GM23248 (cell line): ENCODE measurements at places on chromosomes 13 and 19. TPM values are rescaled to one million over a fixed set of nuclear protein-coding genes. Genes with fewer than 3 reads are reported as not detected.
A peak's percentile ranks its signal among the peaks of the same experiment; 100 is the strongest.

DNA sequence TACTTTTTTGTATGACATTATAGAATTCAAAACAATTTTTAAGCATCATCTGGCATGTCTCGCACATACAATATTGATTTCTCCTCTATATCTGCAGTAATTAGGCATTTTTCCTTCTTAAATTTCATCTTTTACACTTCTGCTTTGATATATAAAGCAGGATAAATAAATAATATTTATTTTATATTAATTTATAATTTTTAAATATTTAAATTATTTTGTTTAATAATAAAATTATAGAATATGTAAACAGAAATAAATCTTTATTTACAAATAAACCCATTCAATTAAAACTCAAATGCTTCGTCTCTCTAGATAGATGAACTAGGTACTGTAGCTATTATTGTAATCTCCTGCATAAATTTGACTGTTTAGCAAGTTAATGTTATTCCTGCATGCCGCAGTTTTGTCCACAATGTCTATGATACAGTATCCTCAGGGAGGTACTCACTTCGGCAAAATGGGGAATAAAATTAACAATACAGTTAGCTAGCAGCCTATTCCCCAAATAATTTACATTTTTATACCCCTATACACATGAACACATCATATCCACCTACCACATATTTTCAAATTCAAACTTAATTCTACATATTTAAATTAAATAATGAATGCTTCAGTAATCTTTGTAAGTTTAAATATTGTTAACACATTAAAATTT is 473.6 kb upstream of the SLC10A2 start:
- DNase-seq: no peak

DNA sequence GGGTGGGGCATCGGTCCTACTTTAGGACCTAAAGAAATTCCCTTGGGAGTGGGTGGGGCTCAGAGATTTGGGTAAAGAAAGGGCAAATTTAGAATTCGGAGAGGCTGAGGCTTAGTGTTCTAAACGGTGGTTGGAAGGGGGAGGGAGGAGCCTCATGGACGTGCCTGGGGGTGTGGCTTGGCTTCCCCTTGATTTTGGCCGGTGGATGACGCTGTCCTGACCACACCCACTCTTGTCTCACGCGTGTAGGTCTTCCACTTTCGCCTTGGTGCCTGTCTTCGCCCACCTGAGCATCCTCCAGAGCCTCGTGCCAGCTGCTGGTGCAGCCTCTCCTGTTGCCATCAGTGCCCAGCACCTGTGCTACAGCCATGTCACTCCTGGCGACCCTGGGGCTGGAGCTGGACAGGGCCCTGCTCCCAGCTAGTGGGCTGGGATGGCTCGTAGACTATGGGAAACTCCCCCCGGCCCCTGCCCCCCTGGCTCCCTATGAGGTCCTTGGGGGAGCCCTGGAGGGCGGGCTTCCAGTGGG is 1.2 kb upstream of the NUP62 start:
- peak; percentile 56 for DNase-seq

DNA sequence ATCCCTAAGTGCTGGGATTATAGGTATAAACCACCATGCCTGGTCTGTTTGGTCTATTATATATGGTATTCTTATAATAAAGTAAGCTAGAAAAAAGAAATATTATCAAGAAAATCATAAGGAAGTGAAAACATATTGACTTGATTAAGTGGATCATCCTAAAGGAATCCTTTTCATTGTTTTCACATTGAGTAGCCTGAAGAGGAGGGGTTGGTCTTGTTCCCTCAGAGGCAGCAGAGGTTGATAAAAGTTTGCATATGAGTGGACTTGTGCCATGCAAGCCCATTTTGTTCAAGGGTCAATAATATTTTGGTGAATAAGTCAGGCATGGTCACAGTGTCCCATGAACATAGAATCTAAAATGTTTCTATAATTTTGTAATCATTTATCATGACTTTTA is 52.7 kb downstream of the ZNF627 start:
- peak; percentile 71 for DNase-seq

DNA sequence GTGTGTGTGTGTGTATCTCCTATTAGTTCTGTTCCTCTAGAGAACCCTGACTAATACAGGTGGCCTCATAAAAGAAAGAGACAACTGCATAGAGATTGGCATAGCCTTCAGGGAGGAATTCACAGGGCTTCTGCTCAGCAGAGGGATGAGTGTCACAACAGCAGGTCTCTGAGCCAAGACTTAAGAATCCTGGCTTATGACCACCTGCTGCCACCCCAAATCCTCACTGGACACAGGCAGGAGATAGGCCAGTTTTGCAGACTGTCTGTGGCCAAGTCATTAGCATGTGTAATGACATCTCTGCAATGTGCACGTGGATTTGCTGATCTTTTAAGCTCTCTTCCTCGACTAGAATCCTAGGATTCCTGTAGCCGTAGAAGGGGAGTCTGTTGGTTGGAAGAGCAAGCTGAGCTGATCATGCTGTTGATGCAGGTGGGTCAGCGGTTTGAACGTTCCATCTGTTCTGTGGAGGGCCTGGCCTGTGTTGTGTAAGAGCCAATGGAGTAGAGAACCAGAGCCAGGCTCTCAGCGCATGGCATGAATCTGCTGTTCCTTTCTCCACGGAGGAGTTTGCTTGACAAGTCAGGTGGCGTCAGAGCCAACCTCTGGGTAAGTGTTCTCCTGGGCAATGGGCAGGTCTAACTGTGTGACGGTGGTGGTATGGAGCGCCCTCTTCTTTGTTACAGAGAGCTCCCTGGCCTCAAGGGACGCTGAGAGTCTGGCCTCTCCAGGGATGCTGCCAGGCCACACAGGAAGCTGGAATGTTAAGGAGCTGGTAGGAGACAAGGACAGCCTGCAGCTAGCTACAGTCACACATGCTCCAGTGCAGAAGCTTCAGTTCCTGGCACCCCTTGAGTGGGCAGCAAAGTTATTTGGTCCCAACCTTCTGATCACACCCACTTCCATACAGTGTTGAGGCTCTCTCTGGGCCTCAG is 503.1 kb downstream of the FOXO1 start:
- no peak for DNase-seq

- DNase-seq: no peak
Measured at GRCh38 chr19:32200312-32201038, 144.9 kb upstream of the ZNF507 start.

DNA sequence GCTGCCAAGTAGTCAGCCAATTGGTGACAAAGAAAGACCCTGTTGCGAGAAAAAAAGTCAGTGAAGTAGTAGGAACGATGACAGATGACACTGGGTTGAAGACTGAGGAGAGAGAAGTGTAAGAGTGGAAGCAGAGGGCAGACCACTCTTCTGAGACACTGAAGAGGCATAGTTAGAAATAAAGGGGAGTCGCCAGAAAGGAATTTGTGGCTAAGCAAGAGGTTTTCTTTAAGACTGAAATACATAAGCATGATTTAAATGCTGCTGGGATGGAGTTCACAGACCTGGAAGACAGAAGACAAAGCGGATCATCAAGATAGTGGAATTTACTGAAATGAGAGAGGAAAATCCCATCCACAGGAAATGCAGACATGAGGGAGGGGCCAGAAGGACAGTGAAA is 56.2 kb upstream of the USPL1 start:
- DNase-seq: peak; percentile 35

DNA sequence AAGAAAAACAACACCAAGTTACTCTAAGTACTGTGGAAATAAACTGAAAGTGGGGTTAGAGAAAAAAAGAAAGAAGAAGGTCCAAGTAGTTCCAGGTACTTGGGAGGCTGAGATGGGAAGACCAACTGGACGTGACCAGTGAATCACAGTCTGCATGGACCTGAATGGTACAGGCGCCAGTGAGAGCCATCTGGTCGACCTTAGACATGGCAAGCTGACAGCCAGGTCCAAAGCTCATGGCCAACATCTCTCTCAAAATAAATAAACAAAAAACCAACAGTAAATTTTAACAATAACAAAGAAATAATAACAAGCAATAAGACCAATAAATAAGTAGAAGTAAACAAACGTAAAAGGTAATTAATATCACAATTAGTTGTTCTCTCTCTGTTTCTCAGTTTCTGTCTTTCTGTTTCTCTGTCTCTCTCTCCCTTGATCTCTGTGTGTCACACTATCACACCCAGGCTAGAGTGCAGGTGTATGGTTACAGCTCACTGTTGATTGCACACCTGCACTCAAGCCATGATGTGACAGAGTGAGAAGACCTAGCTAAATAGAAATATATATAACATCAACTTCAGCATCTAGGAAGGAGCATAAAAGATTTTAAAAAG is 31.6 kb upstream of the ZNF724 start:
- DNase-seq: no peak

DNA sequence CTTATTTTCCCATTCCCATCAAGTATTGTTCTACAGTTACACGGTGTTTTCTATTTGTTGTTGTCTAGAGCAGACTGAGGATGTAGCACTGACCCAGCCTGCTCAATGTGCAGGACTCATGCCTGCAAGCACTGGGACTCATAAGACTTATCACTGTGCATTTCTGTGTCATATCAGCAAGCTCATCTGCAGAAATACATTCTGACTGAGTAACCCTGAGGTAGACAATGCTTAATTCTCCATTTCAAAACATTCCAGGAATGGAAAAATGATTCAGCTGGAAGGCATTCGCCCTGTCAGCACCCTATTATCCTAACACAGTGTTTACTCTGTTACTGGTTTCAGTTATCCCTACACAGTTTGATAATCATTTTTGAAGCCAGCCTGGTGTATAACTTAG is 2506.4 kb downstream of the PCDH9 start:
- peak; percentile 87 for DNase-seq

DNA sequence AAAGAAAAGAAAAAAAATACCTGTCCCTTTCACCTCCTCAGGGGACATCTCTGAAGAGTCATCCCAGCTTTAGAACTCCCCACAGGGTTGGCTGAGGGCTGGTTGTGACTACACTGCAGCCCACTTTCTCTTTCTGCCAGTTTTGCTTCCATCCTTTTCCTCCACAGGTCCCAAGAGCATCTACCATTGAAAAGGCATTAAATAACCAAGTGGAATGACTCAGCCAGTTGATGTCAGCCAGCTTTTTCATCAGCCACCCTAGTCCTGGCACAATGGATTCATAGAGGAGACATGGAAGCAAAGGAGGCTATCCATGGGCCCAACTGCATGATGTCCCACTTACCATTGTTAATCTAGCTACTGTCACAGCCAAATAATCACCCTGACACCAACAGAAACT is 9.2 kb upstream of the RCBTB1 start:
- peak; percentile 11 for DNase-seq

DNA sequence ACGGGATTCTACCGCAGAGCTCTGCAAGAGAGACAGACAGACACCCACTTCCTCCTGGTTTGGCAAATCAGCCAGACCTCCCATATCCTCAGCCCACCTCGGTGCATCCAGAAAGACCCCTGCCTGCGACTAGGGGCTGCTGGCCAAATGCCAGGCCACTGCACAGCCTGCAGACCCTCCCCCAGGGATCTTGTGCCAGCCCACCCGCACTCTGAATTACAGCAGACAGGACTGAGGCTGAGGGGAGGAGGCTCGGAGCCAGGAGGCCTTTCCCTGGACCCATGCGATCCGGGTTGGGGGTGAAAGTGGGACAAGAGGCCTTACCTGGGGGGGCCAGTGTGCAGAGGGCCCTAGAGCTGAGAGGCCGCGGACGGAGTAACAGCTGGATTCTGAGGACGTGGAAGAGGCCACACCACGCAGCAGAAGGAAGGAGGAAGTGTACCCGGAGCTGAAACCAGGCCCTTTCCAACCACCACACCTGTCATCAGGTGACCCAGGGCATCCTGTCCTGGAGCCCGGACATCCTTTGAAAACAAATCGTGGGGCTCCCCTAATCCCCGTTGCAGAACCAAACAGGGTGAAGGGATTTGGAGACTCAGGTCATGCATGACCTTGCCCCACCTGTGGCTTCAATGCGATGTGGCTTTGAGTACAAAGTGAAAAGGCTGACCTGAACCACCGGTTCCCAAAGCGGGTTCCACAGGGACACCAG is 993 bp downstream of the FUT6 start:
- DNase-seq: no peak

- no peak for DNase-seq
Measured at GRCh38 chr19:4278419-4279266, at the start of gene SHD. Gene SHD, plus strand, starts transcription at chr19:4279266. Its CDS starts 798 bp downstream, at chr19:4280064.

DNA sequence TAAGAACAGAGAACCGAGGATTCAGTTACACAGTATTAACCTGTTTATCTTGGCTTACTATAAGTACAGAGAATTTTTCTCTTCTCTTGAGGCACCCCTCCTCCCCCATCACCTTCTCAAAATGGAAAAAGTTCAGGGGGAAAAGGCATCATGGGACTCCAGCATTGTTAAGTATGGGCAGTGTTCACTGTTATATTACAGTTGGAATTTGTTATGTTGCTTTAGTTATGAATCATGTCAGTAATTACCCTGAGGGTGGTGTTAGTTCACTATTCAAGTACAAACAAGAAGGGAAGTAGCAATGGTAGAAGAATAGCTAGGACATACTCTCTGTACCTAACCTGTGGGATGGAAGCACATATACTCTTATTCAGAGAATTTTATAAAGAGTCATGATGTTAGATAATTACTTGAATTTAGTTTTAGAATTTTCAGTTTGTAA is 12.0 kb downstream of the LPAR6 start:
- peak; percentile 80 for DNase-seq

- peak; percentile 98 for DNase-seq
Measured at GRCh38 chr19:47315125-47315821, 5.6 kb downstream of the C5AR1 start.

GRCh38 chr19:42078538-42079275 is 2.7 kb downstream of the ZNF574 start:
- DNase-seq: peak; percentile 28

- DNase-seq: no peak
Measured at GRCh38 chr19:608155-609003, 18.7 kb downstream of the HCN2 start.

DNA sequence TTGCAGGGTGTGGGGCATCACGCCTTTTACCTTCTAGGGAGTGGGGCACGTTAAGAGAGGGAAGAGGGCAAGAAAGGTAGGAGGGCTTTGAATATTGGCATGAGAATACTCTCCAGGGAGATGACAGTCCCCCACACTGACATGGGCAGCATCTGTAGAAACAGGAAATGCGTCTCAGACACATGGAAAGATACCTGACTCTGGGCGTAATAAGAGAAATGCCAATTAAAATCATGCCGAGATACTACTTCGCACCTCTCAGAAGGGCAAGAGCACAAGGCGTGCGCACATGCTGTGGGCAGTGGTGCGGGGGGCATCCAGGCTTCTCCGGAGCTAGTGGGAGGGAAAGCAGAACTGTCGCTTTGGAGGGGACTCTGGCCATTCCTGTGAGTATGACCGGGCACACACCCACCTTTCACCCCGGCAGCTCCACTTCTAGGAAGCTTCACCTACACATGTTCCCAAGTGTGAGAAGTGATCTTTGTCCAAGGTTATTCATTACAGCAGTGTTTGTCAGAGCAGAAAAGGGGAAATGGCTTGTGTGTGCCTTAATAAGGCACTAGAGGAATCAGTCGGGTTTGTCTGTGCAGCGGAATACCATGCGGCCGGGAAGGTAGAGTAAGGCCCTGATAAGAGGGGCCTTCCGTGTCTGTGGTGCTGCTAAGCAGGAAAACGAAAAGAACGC is 99.5 kb downstream of the SIPA1L3 start:
- DNase-seq: no peak

GRCh38 chr19:3175781-3176714 is 2.5 kb upstream of the S1PR4 start:
- peak; percentile 89 for DNase-seq

PLPP2 gene
- 1.2 and 1.3 TPM in 2 replicates for polyA plus RNA-seq

SOX1 gene
- polyA plus RNA-seq: not detected in 2 replicates

FXYD3 gene
- not detected in 2 replicates for polyA plus RNA-seq

WDR88 gene
- polyA plus RNA-seq: 0.10 TPM in 2 replicates

TSKS gene
- 0.31 and 0.93 TPM in 2 replicates for polyA plus RNA-seq

ZNF578 gene
- polyA plus RNA-seq: 1.3 TPM in 2 replicates

VSIG10L gene
- polyA plus RNA-seq: 0.61 and 1.4 TPM in 2 replicates

ERICH4 gene
- polyA plus RNA-seq: not detected in 2 replicates

MUC16 gene
- polyA plus RNA-seq: not detected in 2 replicates

ZNF99 gene
- not detected in 2 replicates for polyA plus RNA-seq
